ENCODE measurements at places on chromosomes 11 and 22.

GRCh38 chr22:42132457-42132856 lies 1.8 kb upstream of the CYP2D6 start:
- DNase-seq, result no peak

- peak; percentile 50 for DNase-seq
Measured at GRCh38 chr22:35023692-35024363, 42.1 kb upstream of the ISX start.

DNA sequence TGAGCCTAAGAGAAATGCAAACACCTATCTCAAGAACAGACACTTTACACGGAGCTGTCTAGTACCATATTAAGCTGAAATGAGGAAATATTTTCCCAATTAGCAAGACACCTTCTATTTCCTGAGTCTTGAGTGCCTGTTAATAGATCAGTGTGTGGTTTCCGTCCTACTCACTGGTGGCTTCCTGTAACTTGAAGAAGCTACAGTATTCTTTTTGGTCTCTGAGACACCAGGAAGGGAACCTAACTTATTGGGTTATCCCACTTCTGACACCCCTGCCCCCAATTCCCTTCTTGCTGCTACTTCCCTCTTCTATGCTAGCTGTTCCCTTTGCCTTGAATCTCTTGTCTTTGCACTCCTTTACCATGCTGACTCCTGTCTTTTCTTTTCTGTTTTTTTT lies 92.7 kb downstream of the FDX1 start:
- no peak for DNase-seq

GRCh38 chr11:63022441-63022840 lies 6.8 kb upstream of the SLC22A8 start:
- DNase-seq, result no peak

- no peak for DNase-seq
Measured at GRCh38 chr11:124807660-124808270, 7.6 kb upstream of the MSANTD2 start.

- no peak for DNase-seq
Measured at GRCh38 chr11:75776546-75776945, 8.0 kb downstream of the DGAT2 start.

GRCh38 chr11:17563961-17564686 lies 17.1 kb downstream of the OTOG start:
- DNase-seq, result no peak

- DNase-seq, result no peak
Measured at GRCh38 chr11:71301046-71301857, 48.9 kb upstream of the SHANK2 start.

- DNase-seq, result no peak
Measured at GRCh38 chr11:14309425-14310192, 49.4 kb downstream of the RRAS2 start.

DNA sequence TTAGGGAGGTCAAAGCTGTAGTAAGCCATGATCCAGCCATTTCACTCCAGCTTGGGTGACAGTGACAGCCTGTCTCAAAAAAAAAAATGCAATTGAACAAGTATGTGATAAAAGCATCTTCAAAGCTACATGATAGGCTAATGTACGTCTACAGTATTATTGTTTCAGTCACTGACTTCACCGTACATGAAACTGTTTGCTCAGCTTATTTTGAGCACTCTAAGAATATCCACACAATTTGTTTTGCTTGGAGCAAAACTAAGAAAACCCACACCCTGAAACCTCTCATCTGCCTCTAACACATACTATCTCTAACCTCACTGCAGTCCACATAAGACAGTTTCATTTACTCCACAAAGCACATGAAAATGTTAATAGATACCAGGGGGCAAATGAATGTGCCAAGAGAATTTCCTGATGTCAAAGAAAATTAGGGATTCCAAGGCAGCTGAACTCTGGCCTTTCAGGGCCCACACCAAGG lies 60.7 kb downstream of the KCNA4 start:
- DNase-seq, result no peak

GRCh38 chr11:119651802-119652584 lies 77.0 kb downstream of the NECTIN1 start:
- no peak for DNase-seq

DNA sequence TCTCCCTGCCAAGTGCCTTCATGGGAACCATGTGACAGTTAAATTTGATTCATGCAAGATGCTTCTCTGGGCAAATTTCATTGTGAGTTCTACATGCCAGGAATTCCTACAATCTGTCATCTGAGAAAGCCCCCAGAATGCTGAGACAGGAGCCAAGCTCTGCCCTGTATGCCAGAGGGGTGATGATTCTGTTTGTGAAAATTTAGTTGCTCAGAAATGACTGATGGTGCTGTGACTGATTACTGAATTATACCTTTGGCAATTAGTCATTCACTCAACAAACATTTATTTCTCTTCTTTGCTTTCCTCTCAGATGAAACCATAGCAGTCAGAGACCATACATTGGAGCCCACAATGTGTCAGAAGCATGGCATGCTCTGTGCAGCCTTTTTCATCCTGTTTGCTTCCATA lies 69.0 kb upstream of the ZBED5 start:
- no peak for DNase-seq

DNA sequence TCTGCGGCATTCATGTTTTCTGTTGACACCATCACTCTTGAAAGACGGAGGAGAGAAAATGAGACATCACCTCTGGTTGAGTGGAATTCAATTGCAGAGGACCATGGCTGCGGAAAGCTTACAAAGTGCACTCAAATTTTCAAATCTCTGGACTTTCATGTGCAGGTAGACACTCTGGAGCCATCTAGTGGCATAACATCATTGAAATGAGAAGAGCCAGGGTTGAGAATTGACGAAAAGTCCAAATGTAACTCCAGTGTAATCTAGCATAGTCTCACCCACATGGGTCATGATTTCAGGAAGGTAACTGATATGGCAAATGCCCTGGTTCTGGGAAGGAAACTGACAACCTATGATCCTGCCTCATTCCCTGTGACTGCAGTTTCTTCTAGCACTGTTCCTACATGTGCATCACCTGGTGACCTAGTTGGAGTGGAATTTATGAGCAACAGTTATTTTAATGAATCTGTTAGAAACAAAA lies 687.8 kb downstream of the KCNA4 start:
- peak; percentile 37 for DNase-seq

DNA sequence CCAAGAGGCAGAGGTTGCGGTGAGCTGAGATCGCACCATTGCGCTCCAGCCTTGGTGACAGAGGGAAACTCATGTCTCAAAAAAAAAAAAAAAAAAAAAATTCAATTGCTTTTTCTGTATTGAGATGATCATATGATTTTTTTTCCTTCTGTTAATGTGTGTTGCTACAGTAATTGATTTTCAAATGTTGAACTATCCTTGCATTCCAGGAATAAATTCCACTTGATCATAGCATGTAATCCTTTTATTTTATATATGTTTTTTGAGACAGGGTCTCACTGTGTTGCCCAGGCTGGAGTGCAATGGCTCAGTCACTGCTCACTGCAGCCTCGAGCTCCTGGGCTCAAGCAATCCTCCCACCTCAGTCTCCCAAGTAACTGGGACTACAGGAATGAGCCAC lies 33.3 kb downstream of the MOV10L1 start:
- DNase-seq, result no peak

- no peak for DNase-seq
Measured at GRCh38 chr11:59365232-59366018, 6.7 kb downstream of the OR5AN1 start.

- no peak for DNase-seq
Measured at GRCh38 chr11:101022256-101022655, 107.4 kb downstream of the PGR start.

GRCh38 chr11:13228572-13228971 lies 49.0 kb upstream of the BMAL1 start:
- DNase-seq, result no peak

DNA sequence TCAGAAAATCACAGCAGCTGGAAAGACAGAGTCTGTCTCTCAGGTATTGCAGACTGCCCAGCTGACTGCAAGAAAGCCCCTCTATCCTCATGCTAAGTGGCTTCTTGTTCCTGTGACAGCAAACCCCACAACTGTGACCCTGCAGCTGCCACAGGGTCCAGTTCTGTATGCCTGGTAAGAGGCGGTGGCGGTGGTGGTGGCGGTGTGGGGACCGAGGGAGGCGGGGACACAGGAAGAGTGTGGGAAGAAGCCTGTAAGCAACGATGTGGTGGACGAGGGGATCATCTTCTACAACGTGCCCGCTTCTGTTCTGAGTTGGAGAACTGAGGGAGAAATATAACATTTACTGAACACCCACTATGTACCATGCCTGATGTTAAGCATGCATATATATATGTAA lies 112.4 kb downstream of the TENM4 start:
- no peak for DNase-seq

- DNase-seq, result no peak
Measured at GRCh38 chr11:11733246-11733747, 108.5 kb upstream of the USP47 start.

DNA sequence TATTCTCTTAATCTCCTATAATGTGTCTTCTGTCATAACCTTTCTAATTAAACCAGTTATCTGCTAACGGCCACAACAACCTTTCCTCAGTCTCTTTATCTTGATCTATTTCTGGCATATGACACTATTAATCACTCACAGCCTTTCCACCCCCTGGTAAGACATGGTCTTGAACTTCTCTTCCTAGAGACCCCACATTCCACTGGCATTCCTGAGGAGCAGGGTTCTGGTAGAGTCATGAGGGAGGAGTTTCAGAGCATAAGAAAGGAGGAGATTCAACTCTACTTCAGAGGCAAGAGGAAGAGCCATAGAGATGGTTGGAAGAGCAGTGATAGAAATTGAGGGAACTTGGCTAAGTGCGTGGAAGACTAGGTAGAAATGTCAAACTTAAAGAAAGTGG lies 325.6 kb downstream of the BLID start:
- DNase-seq, result no peak

- DNase-seq, result no peak
Measured at GRCh38 chr11:103806130-103806895, 230.1 kb upstream of the DDI1 start.

DNA sequence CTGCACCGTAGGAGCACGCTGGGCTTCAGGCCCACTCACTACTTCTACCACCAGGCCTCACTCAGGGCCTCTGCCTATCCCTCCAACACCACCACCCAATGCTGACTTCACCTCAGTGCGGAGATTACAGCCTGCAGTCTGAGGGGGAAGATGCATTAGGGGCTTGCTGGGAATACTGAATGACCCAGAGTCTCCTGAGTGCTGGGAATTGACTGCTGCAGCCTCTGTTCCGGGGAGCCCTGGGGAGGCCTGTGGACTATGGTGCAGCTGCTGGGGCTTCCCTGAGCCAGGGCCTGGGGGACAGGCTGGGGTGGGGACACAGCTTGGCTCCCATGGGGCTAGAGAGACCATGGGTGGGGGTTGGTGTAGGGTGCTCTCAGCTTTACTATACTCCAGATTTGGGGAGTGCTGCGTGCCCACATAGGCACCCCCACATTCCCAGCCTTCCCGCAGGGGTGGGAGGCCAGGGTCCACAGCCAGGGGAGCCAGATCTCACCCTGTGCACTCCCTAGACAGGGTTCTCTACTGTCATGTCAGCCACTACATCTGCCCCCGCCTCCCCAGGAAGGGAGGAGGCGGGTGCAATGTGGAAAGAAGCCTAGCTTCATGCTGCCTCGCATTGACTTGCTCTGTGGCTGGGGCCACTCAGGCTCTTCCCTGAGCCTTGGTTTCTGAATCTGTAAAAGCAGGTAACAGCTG lies 44.4 kb downstream of the GDPD5 start:
- no peak for DNase-seq

GRCh38 chr11:90318651-90319050 lies 95.8 kb upstream of the CHORDC1 start:
- no peak for DNase-seq

DNA sequence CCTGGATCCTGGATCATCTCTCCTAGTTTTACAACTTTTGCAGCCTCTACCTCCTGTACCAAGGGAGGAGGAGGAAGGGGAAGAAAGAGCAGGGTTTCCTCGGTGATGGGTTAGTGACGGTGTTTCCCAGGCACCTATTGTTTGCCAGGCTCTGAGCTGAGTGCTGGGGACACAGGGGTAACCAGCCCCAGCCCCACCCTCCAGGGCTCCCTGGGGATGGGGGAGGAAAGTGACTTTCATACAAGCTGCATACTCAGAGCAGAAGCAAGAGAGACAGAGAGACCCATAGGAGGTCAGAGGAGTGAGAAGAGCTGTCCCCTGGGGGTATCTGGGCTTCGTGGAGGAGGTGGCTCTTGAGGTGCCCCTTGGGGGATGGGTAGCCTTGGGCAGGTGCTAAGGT lies 89.4 kb upstream of the THY1 start:
- DNase-seq, result no peak

- DNase-seq, result no peak
Measured at GRCh38 chr11:9507277-9507580, 46.4 kb downstream of the ZNF143 start.

DNA sequence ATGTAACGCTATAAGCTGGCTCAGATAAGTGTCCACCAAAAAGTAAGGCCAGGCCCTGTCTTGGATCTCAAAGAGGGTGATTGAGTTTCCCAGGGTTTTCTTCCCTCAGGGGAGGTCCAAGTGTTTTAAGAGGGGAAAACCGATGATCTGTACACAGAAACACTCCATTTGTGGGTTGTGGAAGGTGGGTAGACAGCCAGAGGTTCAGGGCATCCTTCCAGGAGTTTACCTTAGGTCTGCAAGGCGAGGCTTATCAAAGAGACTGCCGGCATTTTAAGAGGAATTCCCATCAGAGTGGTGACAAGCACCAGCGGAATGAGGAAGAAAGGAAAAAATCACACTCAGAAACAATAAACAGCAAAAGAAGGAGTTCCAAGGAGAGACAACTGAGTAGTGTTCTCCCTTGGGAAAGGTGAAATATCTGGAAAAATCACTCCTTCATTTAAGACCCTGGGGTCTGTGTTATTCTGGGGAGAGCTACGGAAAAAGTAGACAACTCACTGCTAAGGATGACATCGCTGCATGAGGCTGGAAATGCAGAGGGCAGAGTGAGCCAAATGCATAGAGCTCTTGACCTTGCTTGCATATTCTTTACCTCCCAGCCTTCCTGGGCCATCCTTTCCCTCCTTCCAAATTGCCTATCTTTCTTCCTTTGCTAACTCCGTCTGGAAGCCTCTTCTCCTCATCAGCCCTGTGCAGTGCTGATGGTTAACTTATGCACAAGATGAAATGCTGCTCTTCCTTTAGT lies 22.1 kb upstream of the MMP7 start:
- no peak for DNase-seq

DNA sequence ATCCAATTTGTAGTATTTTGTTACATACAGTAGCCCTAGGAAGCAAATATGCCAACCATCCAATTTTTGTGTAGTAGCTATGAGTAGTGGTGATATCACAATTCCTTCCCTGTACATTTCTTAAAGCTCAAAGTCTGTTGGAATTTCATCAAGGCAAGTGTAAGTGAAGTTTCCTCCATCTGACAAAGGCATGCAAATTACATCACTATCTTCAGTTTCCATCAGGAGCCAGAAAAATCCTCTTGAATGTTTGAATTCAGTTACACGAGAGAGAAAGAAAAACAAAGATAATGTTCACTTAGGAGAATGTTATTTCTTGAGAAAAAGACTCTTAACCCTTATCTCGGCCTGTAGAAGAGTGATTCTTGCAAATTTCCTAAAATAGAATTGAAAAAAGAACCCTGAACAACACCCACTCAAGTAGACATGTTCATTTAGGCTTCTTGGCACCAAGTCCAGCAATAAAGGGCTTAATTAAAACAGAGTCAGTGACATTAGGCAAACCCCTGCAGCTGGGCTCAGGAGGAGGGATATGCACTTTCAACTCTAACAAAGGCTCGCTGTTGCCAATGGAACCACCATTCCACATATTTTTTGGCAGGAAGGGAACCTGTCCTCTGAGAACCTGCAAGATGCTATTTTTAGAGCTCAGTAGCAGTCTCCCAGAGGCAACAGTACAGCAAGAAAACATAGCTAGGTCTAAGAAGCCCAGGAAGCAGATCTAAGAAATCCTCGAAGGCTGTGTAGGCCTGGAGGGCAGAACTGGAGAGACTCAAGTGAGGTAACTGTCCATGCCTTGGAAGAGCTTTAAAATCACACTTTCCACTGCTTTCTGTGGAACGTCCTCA lies 144.6 kb downstream of the CCDC81 start:
- DNase-seq, result peak; percentile 6

All from NCI-H345 (cell line).